Effector CD8-positive, alpha-beta T cell (primary cell): ENCODE measurements at places on chromosomes 11 and 22.

GRCh38 chr11:91786097-91786496 is 438.5 kb upstream of the FAT3 start:
- DNase-seq = no peak

GRCh38 chr11:117023178-117023577 is 75.0 kb downstream of the SIK3 start:
- DNase-seq = no peak

GRCh38 chr11:62149986-62150886 is 26.4 kb downstream of the INCENP start:
- DNase-seq = no peak

- no peak for DNase-seq
These were observed 1419.8 kb upstream of the TENM4 start for GRCh38 chr11:80860632-80861031.

GRCh38 chr11:824292-824880 is 3.3 kb upstream of the CRACR2B start:
- no peak for DNase-seq

- DNase-seq = no peak
These were observed 5.0 kb upstream of the MRPL11 start for GRCh38 chr11:66443602-66444001.

DNA sequence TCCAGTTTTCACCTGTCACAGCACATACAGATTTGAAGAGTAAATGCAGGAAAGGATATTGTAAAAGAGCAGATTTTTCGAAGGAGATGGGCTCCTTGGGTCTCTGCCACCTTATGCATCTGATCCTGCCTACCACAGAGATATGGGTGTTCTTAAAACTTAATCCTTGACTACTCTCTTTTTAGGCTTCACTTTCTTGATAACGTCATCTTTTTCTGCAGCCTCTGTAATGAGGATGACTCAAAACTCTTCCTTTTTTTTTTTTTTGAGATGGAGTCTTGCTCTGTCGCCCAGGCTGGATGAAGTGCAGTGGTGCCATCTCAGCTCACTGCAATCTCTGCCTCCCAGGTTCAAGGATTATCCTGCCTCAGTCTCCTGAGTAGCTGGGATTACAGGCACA is 7.8 kb downstream of the PRR14L start:
- no peak for DNase-seq

- no peak for DNase-seq
These were observed 26.7 kb downstream of the ASCC2 start for GRCh38 chr22:29811377-29811776.

DNA sequence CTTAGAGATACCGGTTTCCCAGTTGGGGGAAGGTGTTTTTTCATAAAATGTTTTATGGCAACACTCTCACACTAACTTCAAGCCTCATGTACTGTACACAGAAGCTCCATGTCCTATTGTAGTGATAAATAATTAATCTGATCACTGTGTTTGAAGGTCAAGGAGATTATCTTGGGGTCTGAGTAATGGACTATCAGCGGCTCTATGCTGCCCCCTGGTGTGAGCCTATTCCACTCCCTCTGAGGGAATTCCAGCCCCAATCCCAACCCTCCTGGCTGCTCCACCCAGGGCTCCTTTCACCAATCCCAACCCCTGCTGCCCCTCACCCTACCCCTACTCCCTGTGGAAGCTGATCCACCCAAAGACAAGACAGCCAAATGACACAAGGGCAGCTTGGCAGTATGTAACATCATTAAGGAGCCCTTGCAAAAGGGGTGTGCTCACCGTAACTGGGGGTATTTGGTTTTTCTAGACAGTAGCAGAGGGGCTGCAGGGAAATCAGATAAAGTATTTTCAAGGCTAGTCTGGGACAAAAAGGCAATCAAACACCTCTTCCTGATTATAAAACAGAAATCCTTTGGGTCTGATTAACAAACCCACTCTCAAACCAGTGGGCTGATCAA is 22.3 kb downstream of the HPS4 start:
- DNase-seq = peak; percentile 24

- no peak for DNase-seq
These were observed 480 bp downstream of the PLEKHA7 start for GRCh38 chr11:17013548-17014320.

DNA sequence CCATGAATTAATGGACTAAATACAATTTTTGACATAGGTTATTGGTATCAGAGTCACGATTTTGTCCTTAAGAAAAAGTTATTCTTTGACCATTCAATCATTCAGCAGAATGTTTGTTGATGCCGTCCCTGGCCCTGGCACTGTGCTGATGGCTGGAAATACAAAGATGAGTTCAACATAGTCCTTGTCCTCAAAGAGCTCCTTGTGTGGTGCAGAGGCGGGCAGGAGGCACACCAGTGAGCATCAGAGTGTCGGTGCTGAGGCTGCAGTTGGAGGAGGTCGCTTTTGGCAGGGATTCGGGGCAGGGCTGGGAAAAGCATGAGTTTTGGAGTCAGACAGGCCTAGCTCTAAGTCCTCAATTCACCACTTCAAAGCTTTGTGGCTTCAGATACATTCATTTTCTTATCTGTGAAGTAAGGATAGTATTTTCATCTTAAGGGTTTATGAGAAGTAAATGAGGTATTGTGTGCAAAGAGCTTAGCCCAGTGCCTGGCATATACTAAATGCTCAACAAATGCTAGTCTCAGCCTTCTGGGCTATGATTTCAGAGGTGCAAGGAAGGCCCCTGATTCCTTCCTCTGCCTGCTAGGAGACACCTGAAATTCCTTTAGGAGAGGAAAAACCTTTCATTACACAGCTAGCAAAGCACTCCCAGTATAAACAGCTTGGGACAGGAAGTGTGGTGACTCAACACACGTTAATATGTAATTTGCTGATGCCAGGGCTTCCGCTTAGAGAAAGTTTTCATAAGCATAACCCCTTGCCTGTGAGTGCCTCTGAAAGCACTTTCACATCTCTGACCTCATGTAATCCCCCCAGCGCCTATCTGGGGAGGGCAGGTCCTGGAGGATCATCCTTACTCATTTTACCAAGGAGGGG is 113.8 kb downstream of the NECTIN1 start:
- no peak for DNase-seq

GRCh38 chr11:131910523-131911387 is 540.3 kb downstream of the NTM start:
- DNase-seq = no peak

DNA sequence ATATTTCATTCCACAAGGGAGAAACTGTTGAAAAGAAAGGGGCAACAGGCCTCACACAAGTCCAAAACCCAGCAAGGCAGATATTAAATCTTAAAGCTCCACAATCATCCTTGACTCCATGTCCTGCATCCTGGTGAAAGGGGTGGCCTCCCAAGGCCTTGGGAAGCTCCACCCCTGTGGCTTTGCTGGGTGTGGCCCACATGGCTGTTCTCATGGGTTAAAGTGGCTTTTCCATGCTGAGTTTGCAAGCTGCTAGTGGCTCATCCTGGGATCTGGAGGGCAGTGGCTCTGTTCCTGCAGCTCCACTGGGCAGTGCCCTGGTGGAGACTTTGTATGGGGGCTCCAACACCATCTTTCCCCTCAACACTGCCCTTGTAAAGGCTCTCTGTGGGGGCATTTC is 106.4 kb downstream of the CTNND1 start:
- DNase-seq = no peak

DNA sequence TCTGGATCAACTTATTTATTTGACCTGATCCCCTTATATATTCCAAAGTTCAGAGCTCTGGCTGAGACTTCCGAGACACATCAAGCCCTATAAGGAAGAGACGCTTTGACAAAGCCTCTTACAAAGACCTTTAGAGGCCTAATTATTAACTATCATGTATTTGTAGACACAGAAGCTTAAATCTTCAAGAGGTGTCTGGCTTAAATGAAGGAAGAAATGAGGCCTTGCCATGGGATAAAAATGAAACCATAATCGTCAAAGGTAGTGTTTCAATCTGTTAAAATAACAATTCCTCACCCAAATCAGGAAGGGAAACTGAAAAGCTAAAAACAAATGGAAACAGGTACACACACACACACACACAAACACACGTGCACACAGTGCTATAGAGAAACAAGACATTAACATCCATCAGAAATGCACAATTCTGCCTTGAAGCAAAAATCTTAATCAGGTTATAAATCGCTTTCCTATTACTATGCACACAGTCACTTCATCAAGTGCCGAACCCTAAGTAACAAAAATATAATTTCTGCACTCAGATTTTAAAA is 50.2 kb downstream of the PITPNB start:
- no peak for DNase-seq

- no peak for DNase-seq
These were observed 143.5 kb downstream of the MIAT start for GRCh38 chr22:26800858-26801257.

GRCh38 chr22:28507896-28508295 is 171.7 kb downstream of the TTC28 start:
- DNase-seq = no peak

GRCh38 chr11:83459798-83460197 is 173.6 kb upstream of the CCDC90B start:
- DNase-seq = no peak

- DNase-seq = no peak
These were observed 31.6 kb upstream of the CAVIN3 start for GRCh38 chr11:6351782-6352382.

DNA sequence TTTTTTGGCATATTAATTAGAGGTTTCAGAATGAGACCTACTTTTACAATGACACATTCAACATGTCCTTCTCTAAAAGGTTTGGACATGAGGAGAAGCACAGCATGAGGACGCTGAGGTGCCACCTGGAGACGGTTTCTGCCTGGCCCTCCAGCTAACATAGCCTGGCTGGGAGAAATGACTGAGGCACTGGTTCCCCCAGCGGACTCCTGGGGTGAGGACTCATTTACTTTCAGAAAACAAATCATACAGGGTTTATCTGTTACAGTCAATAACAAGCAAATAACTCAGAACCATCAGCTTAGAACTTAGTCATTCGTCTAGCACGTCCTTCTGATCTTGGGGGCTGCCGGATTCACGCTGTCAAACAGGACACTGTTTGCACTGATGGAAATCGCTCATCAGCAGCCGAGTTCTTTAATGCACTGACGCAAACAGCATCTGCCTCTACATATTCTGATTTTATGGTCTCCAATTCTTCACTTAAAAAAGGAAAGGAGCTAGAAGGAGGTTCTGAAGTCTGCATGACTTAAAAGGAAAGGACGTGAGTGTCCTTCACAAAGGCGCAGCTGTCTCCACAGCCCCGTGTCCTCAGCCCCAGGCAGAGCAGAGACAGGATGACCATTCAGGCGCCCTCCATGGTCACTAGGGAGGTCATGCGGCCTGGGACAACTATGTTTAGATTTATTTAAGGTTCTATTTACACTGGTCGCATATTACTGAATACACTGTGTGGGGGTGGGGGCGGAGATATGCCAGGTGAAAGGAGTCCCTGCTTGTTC is 44.2 kb downstream of the CERK start:
- DNase-seq = no peak

GRCh38 chr11:36227044-36227443 is 62.2 kb downstream of the COMMD9 start:
- DNase-seq = no peak

- no peak for DNase-seq
These were observed 766.5 kb downstream of the METTL15 start for GRCh38 chr11:28874706-28875105.

- no peak for DNase-seq
These were observed 10.7 kb downstream of the CBX6 start for GRCh38 chr22:38861170-38861876.

DNA sequence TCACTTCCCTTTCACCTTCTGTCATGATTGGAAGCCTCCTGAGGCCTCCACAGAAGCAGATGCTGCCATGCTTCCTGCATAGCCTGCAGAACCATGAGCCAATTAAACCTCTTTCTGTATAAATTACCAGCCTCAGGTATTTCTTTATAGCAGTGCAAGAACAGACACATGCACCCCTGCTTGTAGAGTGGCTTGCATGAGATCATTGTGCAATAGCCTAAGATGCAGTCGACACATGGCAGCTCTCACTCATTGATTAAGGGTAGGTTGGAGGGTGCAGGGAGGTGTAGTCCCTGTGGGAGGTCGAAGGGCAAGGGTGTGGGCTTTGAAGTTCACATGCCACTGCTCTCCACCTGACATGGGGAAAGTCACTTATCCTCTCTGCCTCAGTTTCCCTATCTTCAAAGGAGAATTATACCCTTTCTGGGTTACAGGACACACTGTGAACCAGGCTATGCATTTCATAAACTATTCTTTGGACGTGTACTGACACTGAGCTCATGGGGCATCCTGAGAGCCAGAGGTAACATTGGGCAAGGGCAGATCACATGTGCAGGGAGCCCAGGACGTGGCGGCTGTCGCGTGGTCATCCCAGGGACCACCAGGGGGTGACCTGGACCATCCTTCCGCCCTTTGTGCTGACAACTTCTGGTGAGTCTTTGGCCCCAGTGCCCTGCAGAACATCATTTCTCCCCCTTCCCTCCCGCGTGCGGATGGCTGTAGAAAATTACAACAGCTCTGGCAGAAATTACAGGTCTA is 69.2 kb upstream of the SHANK2 start:
- no peak for DNase-seq

DNA sequence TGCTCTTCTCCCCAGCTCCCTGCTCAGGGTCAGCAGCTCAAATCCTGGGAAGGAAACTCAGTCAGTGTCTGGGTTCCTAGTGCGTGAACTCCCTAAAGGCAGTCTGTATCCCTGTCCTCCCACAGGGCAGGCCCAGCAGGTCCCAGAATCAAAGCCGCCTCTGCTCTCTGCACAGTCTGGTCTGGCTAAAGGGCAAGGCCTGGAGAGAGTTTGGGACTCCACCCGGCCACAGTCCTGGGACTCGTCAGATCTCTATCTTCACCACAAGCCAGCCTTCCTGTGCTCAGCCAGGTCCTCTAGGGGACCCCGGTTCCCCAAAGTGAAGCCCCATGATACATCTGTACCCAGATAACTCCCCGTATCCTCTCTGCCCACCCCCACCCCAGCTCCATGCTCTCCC is 56.2 kb upstream of the CSNK2A3 start:
- no peak for DNase-seq

- no peak for DNase-seq
These were observed 70.2 kb upstream of the CREB3L1 start for GRCh38 chr11:46207270-46207669.

- no peak for DNase-seq
These were observed 70.6 kb downstream of the PRMT3 start for GRCh38 chr11:20457934-20458680.

DNA sequence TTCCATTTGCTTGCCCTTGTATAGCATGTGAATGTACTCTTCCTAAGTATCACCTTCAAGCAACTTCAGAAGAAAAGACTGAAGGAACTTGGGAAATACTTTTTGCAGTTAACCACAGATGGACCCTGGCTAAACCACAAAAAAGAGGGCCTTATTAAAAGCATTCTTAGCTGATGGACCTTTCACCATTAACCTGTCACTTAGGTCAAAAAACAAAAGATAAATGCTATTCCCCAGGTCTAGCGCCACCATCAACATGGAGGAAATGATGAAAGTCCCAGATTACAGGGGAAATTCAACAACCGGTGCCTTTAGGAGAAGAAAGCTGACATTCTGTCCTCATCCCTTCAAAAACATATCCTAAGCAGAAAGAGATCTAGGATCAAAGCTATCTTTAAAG is 29.5 kb downstream of the STK33 start:
- no peak for DNase-seq

DNA sequence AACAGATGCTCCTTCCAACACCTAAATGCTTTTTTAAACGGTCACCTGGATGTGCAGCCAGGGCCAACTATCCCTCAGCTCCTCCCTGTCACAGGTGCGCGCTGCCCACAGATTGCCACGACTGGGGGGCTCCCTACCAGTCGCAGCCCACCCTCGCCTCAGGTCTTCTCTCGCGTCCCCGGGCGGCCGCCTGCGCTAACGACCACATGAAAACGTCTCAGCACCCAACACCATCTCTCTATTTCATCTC is 469 bp downstream of the ZBED5 start:
- DNase-seq = no peak

GRCh38 chr22:36405671-36406538 is 18.1 kb upstream of the MYH9 start:
- DNase-seq = no peak
